ENCODE measurements at places on chromosomes 5 and 9. TPM values are rescaled to one million over a fixed set of nuclear protein-coding genes. Genes with fewer than 3 reads are reported as not detected.

DNA sequence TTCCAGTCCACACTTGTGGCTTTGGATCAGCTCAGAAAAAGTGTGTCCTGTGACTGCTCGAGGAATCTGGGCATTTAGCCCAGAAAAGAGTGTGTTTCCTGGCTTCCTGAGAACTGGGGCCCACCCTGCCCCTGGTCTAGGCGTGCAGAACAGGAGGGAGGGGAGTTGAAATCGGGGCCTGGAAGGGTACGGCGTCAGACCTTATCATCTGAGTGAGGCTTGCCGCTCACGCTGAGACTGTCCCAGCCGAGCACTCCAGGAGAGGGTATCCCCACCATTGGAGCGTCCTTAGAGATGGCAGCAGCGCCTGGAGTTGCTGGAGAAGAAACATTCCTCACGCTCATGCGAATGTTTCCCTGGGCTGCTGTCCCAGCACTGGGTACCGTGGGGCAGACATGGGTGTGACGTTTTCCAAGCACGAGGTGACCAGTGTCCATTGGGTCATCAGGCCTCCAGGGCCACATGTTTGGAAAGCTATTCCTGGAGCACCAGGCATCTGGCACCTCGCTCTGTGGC lies 22.5 kb downstream of the NEK6 start:
- no peak for DNase-seq

GRCh38 chr9:8648271-8648845 lies 848.8 kb upstream of the DMAC1 start:
- DNase-seq = no peak

DNA sequence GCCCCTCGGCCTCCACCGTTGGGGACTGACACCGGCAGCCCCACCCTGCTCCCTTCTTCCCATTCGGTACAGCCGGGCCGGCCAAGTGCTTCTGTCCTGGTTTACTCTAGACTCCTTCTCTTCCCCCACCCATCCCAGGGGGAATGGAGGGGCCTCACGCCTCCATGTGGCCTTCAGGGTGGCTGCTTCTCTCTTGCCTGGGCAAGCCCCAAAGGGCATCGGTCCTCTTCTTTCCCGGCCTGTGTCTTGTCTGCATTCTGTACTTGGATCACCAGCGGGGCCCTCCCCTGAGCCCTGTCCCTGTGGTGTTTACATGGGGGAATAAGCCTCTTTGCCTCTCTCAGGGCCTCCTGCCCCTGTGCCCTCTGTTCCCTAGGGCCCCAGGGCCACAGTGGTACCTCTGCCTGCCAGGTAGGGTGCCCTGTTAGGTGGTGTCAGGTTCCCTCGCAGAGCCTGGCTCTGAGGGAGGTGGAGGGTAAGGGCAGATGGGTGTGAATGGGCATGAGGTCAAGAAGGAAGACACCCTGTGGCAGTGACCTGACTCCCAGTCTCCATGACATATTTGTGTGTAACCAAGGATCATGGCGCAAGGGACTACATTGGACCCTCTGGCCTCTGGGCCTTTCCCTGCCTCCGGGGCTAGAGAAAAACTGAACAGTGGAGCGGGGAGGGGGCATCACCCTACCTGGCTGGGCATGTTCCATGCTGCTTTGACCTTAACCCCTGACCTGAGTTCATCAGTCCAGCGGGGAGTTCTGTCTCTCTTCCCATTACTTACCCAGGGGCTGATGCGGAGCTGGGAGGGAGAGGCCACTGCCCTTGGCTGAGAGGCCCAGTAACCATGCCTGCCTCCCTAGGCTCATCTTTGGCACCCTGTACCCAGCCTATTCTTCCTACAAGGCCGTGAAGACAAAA lies 1.6 kb downstream of the REEP2 start:
- DNase-seq = no peak

- no peak for DNase-seq
These were observed 2040.5 kb upstream of the C9orf72 start for GRCh38 chr9:29613773-29614172.

DNA sequence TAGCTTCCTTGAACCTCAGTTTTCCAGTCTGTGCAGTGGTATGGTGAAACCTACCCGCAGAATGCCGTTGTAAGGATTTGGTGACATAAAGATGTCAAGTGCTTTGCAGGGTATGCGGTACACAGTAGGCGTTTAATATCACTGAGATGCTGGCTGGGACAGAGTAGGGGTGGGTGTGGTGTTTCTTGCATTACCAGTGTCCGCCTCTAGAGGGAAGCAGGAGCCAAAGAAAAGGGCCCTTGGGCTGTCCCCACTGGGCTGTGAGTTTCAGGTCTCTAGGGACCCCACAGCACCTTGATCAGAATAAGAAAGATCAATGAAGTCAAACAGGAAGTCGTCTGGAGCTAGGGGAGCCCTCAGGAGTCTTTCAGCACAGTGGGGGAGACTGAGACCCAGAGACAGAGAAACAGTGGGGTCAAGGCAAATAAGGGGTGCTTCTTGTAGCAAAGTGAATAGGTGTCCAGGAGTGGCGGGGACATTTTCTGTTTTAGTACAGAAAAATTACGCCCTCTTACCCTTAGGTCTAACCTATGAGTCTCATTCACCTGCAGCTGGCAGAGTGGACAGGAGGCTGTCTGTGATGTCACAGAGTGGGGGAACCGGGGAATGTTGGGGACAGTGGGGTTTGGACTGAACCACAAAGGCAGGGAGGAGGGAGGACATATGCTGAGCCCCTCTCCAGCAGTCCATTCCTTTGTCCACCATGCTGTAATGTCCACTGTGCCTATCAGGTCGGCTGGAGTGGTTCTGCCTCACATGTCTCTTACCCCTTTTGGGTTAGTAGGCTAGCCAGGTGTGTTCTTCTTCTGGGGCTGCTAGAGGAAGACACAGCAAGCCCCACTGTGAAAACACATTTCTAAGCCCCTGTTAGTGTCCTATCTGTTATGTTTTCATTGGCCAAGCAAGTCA lies 4.7 kb upstream of the TEX53 start:
- DNase-seq = peak; percentile 50

GRCh38 chr5:35194635-35195471 lies 35.4 kb downstream of the PRLR start:
- no peak for DNase-seq

GRCh38 chr9:107484117-107484723 lies 5.3 kb downstream of the KLF4 start:
- DNase-seq = peak; percentile 91

DNA sequence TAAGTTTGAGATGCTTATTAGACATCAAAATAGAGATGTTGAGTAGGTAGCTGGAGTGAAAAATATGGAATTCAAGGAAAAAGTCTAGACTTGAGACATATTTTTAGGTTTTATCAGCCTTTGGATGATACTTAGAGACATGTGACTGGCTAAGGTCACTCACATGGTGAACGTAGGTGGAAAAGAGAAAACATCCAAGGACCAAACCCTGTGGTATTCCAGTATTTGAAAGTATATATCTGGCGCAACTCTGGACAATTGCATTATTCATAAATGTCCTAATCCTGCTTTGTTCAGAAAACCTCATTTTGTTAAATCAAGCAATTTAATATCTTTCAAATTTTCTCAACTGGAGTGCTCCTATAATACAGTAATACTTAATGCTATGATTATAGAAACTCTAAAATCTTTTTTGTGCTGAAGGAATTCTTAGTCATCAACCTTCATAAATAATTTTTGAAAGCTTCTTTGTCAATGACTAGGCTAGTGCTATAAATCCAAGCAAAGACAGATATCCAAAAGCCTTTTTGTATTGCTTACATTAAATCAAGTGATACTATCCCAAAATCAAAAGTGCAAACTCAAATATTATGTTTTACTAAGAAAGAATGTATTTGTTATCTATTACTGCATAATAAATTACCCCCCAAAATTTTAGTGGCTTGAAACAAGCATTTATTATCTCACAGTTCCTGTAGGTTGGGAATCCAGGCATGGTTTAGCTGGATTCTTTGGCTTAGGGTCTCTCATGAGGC lies 452.0 kb downstream of the ENC1 start:
- no peak for DNase-seq

Gene CTSV
- 11.2 TPM for polyA plus RNA-seq

Gene IL3
- polyA plus RNA-seq = not detected

Gene SLC6A3
- 0.09 TPM for polyA plus RNA-seq

Measured in kidney (tissue), 22 donors.